ENCODE measurements at places on chromosomes 11 and 22.

GRCh38 chr22:40524392-40525249, 111.9 kb downstream of the MRTFA start:
- no peak for DNase-seq

- no peak for DNase-seq
These were observed 83.3 kb downstream of the GRIA4 start for GRCh38 chr11:105693075-105693759.

DNA sequence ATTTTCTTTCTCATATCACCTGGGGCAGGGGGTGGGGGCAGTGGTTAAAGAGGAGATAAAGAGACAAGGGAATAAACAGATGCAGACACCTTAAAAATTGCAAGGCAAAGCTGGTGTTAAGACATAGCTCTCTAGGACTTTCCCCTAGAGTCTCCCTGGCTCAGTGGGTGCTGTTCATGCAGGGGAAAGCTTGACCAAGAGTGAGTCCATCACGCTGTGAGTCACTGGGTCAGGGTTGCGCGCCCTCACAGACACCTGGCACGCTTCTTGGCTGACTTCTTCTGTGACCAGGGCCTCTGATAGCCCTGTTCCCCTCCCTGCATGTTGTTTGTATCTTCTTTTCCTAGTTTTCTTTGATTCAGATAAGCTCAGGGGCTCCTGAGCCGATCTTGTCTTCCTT, 31.9 kb downstream of the COMMD9 start:
- no peak for DNase-seq

GRCh38 chr22:41184679-41185078, 20.4 kb upstream of the L3MBTL2 start:
- no peak for DNase-seq

DNA sequence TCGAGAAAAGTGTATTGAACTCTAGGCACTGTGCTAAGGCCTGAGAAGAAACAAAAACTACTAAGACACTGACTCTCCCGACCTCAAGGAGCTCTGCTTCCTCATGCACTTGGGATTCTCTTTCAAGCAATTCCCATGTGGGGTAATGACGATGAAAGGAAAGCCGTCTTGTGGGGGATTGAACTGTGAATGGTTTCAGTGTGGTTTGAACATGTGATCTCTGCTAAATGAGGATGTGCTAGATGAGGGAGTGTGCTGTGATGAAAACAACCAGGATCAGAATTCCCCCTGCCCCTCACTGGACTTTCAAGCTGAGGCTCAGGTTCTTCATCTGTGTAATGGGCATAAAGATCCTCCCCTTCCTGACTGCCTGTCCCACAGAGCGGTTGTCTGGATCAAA, 74.9 kb downstream of the DEPDC5 start:
- DNase-seq, result no peak

DNA sequence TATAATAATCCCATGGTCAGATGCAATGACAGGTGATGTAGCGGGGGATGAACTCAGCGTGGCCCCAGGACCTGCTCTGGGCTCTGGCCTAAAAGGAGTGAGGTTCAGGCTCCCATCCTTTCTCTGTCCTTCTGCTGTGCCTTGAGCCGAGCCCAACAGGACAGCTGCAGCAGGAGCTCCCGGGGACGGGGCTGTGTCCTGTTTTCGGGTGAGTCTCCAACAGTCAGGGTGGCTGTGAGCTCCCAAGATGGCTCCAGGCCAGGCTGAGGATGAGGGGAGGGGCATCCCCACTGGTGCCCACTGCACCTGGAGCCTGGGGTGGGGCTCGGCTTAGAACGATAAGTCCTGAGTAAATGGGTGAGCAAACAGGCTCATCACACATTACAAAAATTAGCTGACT, 1385.0 kb downstream of the BRD1 start:
- no peak for DNase-seq

- DNase-seq, result no peak
These were observed 1154.3 kb downstream of the FAM181B start for GRCh38 chr11:81579339-81579738.

DNA sequence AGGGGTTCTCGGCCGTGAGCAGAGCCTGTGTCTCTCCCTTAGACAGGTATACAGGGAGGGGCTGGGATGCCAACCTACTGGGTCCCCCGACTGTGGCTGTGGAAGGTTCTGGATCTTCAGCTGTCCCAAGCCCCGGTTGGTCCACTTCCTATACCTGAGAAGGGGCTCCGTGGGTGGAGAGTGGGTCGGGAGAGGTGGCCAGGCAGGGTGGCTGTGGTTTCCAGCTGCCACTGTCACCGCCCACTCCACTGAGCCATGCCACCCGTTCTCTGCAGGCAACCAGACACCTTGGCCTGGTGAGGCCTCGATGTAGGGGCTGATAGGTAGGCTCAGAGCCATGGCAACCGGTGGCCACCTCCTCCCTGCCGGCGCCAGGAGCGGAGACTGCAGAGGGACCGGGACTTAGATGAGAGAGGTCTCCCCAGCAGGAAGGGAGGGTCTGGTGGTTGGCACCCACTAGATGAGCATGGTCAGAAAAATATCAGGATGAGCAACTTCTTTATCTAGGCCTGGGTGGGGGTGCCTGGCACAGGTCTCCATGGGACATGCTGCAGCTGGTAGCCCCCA, 53.8 kb downstream of the TRIOBP start:
- DNase-seq, result no peak

GRCh38 chr11:133699071-133699470, 146.2 kb downstream of the SPATA19 start:
- DNase-seq, result no peak

DNA sequence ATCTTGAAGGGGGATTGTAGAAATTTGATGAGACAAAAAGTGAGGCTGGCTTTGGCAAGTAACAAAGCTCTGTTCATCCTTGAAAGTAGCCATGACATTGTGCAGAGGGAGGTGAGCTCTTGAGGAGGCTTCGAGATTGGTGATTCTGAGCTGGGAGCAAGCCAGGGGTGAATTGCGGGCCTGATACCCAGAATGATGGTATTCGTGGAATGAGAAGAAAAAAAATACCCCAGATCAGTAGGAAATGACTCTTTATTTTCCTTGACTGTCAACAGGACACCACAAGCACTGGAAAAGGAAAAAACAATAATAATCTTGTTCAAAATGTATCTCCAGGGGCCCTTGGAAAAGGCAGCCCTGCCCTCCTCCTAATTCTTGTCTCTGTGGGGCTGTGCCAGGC, 62.7 kb downstream of the TSPAN18 start:
- DNase-seq, result no peak

All from amygdala (tissue), 56 donors.